ENCODE measurements at places on chromosomes 12 and 14.

DNA sequence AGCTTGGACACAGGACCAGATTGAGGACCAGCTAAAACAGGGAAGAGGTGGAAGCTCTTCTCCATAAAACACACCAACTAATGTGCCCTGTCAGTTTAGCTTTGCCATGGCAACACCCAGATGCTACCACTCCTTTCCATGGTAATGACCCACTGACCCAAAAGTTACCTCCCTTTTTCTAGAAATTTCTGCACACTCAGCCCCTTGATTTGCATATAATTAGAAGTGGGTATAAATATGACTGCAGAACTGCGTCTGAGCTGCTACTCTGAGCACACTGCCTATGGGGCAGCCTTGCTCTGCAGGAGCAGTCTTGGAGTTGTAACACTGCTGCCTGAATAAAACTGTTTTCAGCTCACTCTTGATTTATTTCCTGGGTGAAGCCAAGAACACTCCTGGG lies 3.2 kb upstream of the TDG start:
- no peak for DNase-seq

DNA sequence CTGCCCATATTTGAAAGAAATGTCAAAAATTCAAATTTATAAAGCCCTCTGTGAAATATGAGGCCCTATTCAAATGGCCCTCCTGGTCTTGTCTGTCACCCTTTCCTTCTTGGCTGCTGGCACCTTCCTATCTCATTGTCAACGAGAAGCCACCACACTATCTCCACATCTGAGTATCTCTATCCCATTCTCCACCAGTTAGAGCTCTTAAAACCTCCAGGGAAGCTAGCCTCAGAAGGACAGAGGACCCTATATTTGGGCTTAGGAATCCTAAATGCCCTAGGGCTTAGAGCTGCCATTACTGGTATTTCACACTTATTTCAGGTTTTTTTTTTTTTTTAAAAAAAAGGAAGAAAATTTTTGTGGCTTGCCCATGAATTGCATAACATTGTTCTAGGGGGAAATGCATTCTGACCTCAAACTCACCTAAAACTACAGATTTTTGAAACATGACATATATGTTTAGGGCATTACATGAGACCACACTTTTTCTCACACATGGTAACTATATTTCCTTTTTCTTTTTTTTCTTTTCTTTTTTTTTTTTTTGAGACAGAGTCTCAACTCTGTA lies 25.0 kb downstream of the SLC25A21 start:
- DNase-seq, result no peak

DNA sequence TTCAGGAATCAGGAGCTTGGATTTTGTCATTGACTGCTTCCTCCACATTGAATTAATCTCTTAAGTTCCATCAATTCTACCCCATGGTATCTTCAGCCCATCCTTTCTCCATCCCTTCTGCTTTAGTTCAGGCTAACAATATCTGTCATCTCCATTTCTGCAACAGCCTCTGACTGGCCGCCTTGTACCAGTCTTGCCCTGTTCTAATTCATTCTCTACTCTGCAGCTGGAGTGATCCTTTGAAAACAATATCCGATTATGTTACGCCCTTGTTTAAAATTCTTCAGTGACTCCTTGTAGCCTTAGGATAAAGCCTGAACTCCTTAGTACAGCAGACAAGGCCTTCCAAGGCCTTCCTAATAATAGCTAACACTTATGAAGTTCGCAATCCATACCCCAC lies 170.2 kb downstream of the ETV6 start:
- DNase-seq, result no peak

GRCh38 chr12:70402597-70402996 lies 36.5 kb downstream of the KCNMB4 start:
- no peak for DNase-seq

DNA sequence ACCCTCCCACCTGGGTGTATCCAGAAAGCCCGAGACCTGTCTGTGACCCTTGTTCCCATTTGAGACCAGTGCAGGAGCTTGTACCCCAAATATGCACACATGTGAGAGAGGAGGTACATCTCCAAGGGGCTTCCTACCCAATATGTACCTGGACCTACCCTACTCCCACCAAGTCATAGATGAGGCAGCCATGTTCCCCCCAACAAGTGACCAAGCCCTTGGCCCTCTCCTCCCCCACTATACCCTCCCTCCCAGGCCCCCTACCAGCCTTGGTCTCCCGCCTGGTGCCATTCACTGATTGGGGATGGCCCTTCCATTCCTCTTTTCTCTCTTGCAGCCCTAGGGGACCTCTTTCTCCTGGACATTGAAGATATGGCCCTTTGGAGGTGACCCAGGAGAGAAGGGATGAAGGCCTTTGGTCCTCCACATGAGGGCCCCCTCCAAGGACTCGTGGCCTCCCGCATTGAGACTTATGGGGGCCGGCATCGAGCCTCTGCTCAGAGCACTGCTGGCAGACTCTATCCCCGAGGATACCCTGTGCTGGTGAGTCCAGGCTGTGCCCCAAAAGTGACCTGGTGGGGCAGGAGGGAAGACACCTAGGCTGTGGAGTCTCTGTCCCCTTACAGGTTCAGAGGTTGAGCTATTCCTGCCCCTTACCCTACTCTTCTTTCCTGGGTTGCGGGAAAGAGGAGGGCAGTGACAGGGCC lies 1.5 kb downstream of the PLEKHG6 start:
- DNase-seq, result no peak

DNA sequence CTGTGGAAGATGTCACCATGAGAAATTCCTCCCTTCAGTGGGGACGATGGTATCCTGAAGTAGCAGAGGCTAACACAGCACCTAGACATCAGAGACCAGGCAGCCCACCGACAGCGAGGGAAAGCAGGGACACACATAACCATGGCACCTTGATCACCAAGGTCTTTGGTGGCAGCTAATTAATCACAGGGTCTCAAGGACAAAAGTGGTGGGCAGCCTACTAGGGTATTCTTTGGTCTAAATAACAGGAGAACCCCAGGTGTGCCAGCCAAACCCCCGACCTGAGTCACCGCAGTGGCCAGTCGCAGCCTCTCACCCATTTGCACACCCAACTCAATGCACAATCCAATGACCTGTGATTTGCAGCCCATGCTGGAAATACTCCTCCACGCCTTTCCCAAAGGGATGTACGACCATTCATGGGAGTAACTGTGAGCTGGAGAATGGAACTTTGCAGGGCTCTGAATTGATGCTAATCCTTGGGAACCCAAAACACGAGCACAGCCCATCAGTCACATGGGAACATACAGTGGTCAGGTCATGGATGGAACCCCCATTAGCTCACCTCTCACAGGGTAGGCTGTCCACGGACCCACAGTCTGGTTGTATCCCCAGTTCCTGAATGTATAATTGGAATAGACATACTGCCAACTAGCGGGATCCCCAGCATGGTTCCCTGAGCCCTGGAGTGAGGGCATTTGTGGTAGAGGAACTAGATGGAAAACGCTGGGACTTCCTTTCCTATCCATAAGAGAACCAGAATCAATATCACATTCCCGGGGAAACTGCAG lies 58.7 kb upstream of the C14orf180 start:
- DNase-seq, result no peak

DNA sequence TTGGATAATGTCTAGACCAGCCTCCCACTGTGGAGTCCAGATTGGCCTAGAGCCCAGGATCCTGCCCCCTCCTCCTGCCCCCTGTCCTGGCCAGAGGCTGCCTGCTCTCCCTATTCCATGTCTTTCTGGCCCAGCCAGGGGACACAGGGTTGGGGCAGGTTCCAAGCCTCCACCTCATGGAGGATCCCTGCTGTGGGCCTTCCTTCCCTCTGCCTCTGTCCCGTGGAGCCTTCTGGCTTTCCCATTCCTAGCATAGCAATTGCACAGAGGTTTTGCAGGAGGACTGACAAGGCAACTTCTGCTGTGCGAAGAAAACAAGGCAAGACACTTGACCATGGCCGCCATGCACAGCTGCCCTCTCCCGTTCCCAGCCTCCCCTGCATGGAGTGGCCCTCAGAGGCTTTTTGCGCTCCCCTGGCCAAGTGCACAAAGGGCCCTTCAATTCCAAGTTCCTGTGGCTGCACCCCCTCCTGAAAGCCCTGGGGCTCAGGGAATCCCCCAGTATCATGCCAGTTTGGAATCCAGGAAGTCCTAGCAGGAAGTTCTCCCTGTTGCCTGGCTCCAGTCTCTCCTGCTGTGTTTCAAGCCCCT lies 42.1 kb downstream of the KRT80 start:
- no peak for DNase-seq

DNA sequence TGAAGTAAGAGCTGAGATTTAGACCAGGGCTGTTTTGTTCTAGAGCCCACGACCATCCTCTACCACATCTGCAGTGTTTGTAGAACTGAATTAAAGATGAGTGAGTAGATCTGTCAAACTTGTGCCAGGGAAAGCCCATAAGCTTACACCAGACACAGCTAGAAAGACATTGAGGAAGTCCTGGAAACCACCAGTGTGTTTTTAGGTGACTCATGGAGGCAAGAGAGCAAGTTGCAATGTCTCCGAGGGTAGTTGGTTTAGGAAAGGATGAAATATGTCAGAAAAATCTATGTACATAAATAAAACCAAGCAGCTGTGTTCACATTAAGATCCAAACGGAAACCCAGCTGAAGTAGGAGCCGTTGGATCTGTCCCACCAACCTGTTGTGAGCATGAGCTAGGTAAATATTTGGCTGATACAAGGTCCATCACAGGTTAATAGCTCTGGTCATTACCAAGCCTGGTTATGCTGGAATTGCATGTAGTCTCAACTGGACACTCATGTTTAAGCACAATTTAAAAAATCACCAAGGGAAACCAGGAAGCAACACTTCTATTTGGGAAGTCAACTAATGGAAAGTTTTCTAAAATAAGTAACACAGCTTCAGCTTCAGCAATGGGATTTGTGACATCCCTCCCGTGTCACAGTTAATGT lies 49.9 kb upstream of the PLEKHG3 start:
- DNase-seq, result no peak

- DNase-seq, result no peak
Measured at GRCh38 chr14:90381999-90382451, 14.8 kb upstream of the CALM1 start.

GRCh38 chr14:105420101-105420973 lies 710 bp downstream of the MTA1 start:
- DNase-seq, result no peak

GRCh38 chr14:99548871-99549515 lies 55.0 kb downstream of the CCDC85C start:
- no peak for DNase-seq

- no peak for DNase-seq
Measured at GRCh38 chr12:25787701-25788100, 170.8 kb upstream of the RASSF8 start.

DNA sequence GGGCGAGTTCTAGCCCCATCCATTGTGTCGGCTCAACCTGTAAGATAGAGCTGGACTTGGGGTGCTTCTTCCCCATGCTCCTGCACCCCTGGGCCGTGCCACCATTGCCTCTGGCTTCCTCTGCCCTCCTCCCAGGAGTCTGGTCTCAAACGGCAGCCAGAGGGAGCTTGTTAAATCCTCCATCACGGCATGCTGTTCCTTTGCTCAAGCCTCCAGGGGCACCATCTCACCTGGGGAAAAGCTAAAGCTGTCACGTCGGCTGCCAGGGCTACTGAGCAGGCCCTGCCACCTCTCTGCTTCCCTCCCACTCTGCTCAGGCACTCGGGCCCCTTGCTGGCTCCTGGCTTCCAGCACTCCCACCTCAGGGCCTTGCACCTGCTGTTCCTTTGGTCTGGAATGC lies 140.4 kb downstream of the RBM19 start:
- DNase-seq, result no peak

DNA sequence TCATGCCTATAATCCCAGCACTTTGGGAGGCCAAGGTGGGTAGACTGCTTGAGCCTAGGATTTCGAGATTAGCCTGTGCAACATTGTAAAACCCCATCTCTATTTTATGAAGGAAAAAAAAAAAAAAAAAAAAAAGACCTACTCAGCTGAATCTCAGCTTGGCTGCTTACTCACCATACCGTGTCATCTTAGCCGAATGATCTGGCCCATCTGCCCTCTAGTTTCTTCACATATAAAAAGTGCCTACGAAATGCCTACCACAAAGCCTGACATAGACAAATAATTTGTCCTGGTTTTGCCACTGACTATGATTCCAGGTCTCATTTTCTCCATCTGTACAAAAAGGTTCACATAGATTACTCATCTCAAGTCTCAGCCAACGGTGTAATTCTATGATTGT lies 10.1 kb downstream of the DIABLO start:
- no peak for DNase-seq

DNA sequence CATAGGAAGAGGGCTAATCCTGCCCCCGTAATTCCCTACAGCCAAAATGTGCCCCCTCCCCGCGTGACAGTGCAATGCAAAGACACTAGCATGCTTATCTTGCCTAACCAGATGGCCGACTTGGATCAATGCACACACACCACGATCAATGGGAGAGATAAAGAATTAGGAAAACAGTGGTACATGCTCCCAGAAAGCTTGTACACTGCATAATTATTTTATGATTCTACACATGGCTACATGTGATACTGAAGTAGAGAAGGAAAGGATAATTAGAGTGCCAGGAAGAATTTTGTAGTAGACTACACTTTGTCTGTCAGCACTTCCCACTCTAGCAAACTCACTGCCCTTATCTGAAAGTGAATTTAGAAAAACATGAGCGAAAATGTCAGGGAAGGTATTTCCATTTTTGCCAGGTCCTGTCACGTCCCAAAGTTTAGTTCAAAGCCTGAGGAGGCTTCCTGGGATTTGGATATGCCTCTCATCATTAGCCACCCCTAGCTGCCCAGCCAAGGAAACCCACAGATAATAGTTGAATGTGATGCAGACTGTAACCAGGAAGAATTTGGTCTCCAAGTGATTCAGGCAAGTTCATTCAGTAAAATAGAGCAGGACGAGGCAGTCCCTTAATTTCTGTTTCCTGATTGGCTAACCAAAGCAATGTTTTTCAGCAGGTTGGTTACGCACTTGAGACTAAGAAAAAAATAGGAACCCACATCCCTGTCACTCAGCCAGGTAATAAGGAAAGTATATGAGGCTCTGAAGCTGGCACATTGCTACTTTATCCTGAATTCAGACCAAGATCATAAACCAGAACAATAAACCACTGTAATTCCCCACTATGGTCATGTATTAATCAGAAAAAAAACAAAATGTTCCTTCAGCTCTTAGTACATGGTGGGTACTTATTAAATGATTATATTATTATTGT lies 199.6 kb upstream of the OTX2 start:
- no peak for DNase-seq

GRCh38 chr12:104873374-104873773 lies 84.7 kb downstream of the SLC41A2 start:
- no peak for DNase-seq

- DNase-seq, result no peak
Measured at GRCh38 chr14:95696741-95697140, 10.5 kb downstream of the TCL1B start.
